ENCODE measurements at places on chromosomes 1 and 21.

GRCh38 chr1:246907472-246907871 lies 24.3 kb downstream of the AHCTF1 start:
- DNase-seq = peak; percentile 78

- no peak for DNase-seq
Measured at GRCh38 chr1:118960026-118960561, 28.0 kb downstream of the TBX15 start.

DNA sequence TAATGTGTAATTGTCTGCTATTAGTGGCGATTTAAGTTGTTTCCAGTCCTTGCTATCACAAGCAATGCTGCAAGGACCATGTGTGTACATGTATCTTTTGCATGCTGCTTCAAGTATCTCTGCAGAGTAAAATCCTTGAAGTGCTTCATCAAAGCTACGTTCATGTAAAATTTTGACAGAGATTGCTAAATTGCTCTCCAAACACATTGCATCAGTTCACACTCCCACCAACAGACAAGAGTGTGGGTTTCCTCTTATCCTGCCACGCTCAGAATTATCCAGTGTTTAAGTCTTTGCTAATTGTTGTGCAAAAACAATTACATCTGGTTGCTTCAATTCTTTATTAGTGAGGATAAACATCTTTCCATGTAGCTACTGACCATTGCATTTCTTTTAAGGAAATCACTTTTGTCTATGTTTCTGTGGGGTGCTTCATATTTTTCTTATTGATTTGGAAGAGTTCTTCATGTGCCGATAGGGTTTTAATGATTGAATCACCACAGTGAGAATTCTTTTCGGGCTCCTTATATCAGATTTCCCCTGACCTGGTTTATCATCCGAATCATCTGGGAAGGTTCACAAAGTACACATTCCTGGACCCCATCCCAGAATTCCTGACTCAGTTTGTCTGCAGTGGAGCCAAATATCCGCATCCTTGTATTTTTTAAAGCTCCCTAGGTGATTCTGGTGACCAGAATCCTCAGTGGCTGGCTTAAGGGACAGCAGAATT lies 56.3 kb upstream of the GALNT2 start:
- DNase-seq = no peak

DNA sequence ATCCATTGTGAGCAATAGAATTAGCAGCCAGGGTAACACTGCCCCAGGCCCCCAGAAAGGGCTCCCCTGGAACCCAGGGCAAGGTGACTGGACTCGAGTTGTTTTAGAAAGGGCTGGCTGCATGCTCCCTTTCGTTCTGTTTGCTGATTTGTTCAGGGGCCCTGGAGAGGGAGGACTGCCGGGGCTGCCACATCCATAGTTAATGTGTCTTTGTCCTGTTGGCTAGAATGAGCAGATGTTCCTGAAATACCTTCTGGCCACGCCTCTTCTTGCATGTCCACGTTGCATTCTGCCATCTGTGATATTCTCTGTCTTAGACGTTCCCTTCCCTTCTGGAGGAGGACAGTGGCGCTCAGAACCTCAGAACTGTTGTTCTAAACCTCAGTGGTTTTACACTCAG lies 118.8 kb downstream of the AJAP1 start:
- DNase-seq = no peak

- DNase-seq = no peak
Measured at GRCh38 chr1:56473582-56474270, 105.6 kb downstream of the PLPP3 start.

DNA sequence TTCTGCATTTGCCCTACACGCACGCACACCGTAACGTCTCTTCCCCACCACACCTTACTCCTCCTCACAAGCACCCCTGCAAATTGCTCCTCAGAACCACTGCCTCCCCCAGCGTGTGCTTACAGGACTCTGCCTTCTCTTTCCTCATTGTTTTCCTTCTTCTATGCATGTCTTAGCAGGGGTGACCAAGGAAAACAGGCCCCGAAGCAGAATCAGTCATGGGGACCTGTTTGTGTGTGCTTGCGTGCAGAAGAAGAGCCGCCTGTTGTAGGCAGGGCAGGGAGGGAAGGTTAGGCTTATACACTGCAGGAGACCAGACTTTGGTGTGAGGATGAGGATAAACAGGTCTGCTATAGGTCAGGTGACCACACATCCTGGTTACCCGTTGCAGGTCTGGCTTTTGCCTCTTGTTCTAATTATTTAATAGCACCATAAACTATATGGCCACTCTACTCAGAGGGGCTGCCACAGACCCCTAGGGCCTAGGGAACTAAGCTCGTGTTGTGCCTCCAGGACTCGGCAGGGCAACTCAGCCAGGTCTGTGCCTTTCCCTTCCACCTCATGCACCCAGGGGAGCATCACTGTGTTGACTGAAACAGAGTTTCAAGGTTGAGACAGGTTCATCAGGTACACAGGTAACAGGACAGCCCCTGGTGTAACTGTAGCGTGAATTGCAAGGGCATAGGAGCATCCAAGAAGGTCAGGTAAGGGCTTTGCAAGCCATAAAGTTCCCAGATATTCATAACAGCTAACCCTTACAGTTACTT lies 60.8 kb upstream of the EPS8L3 start:
- DNase-seq = no peak

DNA sequence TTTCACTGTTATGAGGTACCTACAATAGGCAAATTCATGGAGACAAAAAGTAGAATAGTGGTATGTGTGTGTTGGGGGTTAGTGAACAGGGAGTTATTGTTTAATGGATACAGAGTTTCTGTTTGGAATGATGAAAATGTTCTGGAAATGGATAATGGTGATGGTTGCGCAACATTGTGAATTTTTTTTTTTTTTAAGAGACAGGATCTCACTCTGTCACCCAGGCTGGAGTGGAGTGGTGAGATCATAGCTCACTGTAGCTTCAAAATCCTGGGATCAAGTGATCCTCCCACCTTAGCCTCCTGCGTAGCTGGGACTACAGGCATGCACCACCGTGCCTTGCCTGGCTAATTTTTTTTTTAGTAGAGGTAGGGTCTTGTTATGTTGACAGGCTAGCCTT lies 34.5 kb upstream of the TRABD2B start:
- DNase-seq = no peak

GRCh38 chr1:165075725-165076370 lies 280.7 kb downstream of the LMX1A start:
- DNase-seq = peak; percentile 30
